Anterior cingulate cortex (tissue), 58 donors: ENCODE measurements at places on chromosomes 7 and 10.

GRCh38 chr7:7641129-7641663 lies 644 bp downstream of the UMAD1 start:
- DNase-seq = no peak

DNA sequence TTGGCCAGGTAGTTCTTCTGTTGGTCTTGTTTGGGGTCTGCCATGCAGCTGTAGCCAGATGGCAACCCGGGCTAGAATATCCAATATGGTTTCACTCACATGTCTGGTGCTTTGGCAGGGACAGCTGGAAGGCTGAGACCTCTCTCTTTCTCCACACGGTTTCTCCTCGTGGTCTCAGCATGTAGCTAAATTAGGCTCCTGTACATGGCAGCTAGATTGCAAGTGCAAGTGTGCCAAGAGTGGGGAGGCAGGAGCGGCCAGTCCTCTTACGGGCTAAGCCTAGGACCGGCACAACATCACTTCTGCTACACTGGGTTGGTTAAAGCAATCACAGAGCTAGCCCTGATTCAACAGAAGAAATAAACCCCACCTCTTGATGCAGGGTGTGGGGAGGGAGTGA lies 9.3 kb upstream of the PDE1C start:
- DNase-seq = no peak

- no peak for DNase-seq
Measured at GRCh38 chr7:140023728-140024127, 39.0 kb downstream of the PARP12 start.

- no peak for DNase-seq
Measured at GRCh38 chr7:32221056-32221455, 150.8 kb upstream of the PDE1C start.

GRCh38 chr7:81960026-81960425 lies 190.2 kb upstream of the HGF start:
- no peak for DNase-seq

GRCh38 chr10:121510201-121510771 lies 88.0 kb downstream of the FGFR2 start:
- no peak for DNase-seq

GRCh38 chr10:118374404-118374803 lies 32.3 kb upstream of the FAM204A start:
- DNase-seq = no peak

- DNase-seq = no peak
Measured at GRCh38 chr7:128008744-128009143, 22.5 kb downstream of the LRRC4 start.

DNA sequence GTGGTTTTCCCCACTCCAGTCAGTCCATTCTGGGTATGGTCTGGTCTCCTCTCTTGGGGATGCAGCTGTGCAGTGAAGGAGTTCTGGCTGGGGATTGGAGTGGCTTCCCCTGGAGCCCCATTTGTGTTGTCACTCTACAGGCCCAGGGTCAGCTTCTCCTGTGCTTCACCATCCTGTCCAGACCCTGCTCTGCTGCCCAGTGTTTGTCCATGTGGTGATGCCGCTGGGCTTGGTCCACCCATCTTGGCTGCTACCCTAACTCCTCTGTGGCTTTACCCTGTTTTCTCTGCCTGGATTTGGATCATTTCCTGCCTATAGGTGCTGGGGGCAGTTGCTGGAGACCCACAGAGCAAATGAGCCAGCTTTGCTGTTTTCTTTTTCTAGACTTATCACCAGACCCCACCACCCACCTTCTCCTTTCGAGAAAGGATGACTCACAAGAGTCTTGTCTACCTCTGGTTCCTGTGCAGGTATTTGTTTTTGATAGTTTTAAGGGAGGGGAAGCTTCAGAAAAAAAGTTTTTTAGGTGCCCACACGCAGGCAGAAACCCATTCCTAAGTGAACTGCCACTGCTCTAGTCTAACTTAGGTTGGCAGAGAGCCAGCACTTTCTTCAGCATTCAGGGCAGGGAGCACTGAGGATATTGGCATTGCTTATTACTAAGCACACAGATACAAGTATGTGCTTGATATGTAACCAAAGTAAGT lies 8.5 kb downstream of the ZDHHC16 start:
- DNase-seq = no peak
